ENCODE measurements at places on chromosomes 7 and 10. TPM values are rescaled to one million over a fixed set of nuclear protein-coding genes. Genes with fewer than 3 reads are reported as not detected.

TMEM176A gene
- total RNA-seq: not detected

TUBAL3 gene
- total RNA-seq: not detected

AP1S1 gene
- 55.9 TPM for total RNA-seq

IKZF1 gene
- total RNA-seq: not detected

CNPY1 gene
- total RNA-seq: not detected

ZP3 gene
- total RNA-seq: not detected

TAS2R38 gene
- not detected for total RNA-seq

ANKRD2 gene
- 0.60 TPM for total RNA-seq

AP3M1 gene
- total RNA-seq: 37.0 TPM

STEAP1 gene
- 0.31 TPM for total RNA-seq

TMEM140 gene
- not detected for total RNA-seq

CRYGN gene
- total RNA-seq: not detected

SLC26A5 gene
- not detected for total RNA-seq

DNAH11 gene
- not detected for total RNA-seq

CYP3A7 gene
- not detected for total RNA-seq

SFTPA1 gene
- not detected for total RNA-seq

AASS gene
- total RNA-seq: 6.7 TPM
